ENCODE measurements at places on chromosomes 7 and 10.

DNA sequence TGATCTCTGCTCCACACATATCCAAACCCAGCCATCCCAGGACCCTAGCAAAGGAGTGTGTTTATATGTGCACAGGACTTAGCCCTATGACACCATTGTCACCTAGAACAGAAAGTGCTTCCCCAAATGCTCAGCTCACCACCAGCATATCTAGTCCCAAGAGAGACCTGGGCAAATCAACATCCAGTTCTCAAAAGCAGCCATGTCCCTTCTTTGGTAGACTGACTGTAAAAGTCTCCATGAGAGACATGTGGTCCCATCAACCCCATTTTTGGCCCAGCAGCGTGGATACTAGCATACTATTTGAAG is 20.9 kb upstream of the ARHGAP22 start:
- DNase-seq, result no peak

GRCh38 chr10:69972981-69973397 is 79.7 kb upstream of the MACROH2A2 start:
- DNase-seq, result peak; percentile 13

GRCh38 chr10:97717627-97718026 is 4.1 kb downstream of the MARVELD1 start:
- no peak for DNase-seq

- no peak for DNase-seq
Measured at GRCh38 chr10:90276894-90277475, 575.6 kb downstream of the KIF20B start.

- no peak for DNase-seq
Measured at GRCh38 chr10:74913377-74913979, 87.1 kb downstream of the KAT6B start.

DNA sequence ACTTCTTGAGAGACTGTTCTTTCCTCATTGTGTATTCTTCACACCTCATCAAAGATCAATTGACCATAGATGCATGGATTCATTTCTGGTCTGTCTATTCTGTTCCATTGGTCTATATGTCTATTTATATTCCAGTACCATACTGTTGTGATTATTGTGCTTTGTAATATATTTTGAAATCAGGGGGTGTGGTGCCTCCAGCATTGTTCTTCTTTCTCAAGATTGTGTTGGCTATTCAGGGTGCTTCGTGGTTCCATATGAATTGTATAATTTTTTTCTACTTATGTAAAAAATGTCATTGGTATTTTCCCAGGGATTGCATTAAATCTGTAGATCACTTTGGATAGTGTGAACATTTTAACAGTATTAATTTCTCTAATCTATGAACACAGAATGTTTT is 106.5 kb downstream of the EPC1 start:
- no peak for DNase-seq
